ENCODE measurements at places on chromosomes 5 and 9.

- DNase-seq: no peak
Observed at GRCh38 chr5:153480401-153480800, 10.1 kb upstream of the GRIA1 start.

GRCh38 chr5:14226992-14227391, 83.8 kb downstream of the TRIO start:
- DNase-seq: no peak

GRCh38 chr5:5050801-5051200, 89.3 kb upstream of the ADAMTS16 start:
- no peak for DNase-seq

GRCh38 chr9:136671646-136672430, 9.1 kb downstream of the EGFL7 start:
- DNase-seq: no peak

GRCh38 chr9:7860335-7860709, 60.7 kb upstream of the DMAC1 start:
- no peak for DNase-seq

DNA sequence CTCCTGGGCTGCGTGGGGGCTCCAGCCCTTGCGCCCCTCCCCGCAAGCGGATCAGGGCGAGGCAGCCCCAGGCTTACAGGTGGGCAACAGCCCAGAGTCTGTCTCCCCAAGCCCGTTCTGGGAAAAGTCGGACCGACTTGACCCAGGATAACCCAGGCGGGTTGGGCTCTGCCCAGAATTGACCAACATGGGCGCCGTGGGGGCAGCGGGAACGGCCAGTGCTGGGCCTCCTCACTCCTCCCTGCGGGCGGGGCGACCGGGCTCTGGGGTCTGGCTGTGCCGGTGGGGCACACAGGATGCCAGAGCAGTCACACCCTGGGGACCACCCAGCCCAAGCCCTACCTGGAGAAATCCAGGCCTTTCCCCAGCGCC, 15.3 kb upstream of the SYNPO start:
- no peak for DNase-seq

DNA sequence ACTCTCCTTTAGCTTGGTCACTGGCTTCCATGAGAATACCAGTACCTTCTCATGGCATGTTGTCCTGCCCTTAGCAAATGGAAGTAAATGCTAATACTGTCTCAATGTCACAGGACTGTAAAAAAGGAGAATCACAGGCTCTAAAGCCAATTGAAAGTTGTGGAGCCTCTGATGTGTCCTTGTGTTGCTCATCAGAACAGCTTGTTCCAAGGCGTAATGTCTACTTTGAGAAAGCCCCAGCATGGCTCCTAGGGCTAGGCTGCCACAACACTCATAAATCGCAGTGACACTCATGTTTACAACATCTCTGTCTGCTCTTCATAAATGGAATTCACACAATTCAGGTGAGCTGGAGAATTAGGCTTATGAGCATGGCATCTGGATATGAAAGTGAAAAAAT, 94.9 kb downstream of the ACTL7B start:
- DNase-seq: no peak

GRCh38 chr9:79686381-79687130, 114.8 kb downstream of the TLE4 start:
- DNase-seq: peak; percentile 76

- no peak for DNase-seq
Observed at GRCh38 chr9:78928625-78929405, 631.9 kb downstream of the PSAT1 start.

GRCh38 chr5:44860267-44860666, 51.5 kb downstream of the MRPS30 start:
- no peak for DNase-seq

DNA sequence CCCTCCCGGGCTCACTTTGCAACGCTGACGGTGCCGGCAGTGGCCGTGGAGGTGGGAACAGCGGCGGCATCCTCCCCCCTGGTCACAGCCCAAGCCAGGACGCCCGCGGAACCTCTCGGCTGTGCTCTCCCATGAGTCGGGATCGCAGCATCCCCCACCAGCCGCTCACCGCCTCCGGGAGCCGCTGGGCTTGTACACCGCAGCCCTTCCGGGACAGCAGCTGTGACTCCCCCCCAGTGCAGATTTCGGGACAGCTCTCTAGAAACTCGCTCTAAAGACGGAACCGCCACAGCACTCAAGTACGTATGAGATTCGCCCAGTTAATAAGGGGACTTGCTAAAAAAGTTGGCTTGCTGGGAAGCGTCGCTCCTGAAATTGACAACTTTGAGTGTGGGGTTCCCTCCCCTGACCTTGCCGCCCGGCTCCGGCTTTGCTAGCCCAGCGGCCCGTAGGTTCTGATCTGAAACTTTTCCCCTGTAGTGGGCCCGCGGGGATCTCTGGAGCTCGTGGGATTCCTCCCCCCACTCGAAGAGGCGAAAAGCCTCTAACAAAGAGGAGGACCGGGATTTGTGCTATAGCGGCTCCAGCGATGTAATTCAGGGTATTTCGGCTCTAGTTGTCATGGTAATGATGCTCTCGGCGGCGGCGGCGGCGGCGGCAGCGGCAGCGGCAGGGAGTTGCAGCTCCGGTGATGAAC, 572 bp downstream of the NR4A3 start:
- no peak for DNase-seq

DNA sequence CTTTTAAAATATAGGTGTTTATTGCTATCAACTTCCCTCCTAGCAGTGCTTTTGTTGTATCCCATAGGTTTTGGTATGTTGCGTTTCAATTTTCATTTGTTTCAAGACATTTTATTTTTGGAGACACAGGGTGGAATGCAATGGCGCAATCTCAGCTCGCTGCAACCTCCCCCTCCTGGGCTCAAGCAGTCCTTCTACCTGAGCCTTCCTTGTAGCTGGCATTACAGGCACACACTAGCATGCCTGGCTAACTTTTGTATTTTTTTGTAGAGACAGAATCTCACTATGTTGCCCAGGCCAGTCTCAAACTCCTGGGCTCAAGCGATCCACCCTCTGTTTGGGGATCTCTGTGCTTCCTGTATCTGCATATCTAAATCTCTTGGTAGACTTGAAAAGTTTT, 35.4 kb upstream of the CCDC180 start:
- DNase-seq: no peak

GRCh38 chr9:84570482-84571154, 98.9 kb upstream of the NTRK2 start:
- DNase-seq: no peak

DNA sequence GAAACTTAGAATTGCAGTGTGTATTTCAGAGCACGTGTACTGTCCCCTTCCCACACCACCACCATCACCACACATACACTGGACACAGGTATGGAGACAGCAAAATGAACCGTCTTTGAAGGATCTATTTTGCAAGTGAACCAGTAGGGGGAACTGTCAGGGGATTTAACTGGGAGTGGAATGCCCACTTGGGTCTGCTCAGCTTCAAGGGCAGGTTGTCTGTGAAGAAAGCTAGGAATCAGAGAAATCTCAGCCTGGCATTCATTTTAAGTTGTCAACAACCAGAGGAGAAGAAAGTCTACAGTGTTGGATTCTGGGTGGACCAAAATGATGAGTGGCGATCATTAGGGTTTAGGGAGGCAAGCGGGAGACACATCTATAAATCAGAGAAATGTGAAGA, 147.0 kb downstream of the DCP2 start:
- no peak for DNase-seq
